ENCODE measurements at places on chromosomes 3 and 15.

- DNase-seq: peak; percentile 68
Measured at GRCh38 chr3:31768479-31769125, 212.5 kb downstream of the OSBPL10 start.

GRCh38 chr3:106566277-106566676 is 697.5 kb upstream of the CBLB start:
- no peak for DNase-seq

- DNase-seq: no peak
Measured at GRCh38 chr15:69653306-69653705, 200.7 kb downstream of the RPLP1 start.

- DNase-seq: no peak
Measured at GRCh38 chr3:195873971-195874370, 34.4 kb downstream of the TNK2 start.

DNA sequence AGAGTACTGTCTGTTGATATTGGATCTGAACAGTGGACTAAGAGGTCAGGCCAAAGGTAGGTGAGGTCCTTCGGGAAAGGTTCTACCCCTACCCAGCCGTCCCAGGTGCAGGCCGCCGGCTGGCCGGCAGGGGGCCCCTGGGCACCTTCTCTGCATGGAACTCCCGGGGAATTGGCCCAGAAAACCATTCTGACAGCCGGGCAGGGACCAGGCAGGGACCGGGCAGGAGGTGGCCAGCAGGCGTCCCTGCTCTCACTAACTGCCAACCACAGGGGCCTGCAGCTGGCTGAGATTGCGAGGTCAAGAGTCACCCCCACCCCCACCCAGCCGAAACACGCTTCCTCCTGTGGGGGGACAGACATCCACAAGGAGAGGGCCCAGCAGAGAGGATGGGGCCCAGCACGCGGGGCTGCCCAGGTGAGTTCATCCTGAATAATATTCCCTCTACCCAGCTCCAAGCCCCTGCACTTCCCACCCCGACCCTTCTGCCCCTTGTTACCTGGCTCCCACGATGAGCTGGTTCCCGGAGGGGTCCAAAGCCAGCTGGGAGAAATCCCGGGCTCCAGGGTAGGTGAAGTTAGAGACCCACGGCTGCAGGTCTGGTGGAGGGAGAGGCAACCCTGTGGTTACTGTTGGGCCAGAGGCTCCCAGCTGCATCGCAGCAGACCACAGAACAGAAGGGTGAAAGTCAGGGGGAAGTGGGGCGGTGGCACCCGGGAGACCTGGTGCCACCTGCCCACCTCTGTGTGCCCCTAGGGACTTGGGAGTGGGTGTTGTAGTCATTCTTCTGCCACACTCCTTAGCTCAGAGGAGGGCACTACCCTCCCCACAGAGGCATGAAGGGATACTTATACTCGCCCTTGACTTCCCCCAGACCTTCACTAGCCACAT is 84.4 kb downstream of the SEMA5B start:
- DNase-seq: no peak

- no peak for DNase-seq
Measured at GRCh38 chr3:186571644-186572013, 1.1 kb downstream of the DNAJB11 start.

DNA sequence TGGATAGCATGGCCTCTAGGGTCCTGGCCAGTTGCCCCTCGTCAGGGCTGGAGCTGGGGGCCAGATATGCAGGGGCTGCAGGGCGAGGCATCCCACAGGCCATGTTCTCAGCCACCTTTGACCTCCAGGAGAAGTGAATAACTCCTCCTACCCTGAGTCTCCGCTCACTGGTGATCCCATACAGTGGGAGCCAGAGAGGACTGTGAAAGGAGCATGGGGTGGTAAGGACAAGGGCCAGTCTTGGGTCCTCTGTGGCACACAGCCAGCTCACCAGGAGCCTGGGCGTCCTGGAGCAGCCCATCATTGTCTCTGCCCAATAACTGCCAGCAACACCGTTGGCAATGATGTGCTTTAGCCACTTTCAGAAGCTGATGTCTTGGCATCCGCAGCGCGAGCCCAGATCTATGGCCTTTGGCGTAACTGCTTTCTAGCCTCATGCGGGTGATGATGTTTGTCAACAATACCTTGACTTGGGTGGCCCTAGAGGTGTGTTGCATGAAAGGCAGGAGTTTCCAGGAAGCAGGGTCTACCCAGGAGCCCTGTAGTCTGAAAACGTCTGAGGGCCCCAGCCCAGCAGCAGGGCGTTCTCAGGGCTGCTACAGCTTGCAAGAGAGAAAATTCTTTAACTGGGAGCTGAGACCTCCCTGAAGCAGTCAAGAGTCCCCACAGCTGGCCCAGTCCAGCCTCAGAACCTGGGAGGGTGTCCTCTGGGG is 61.1 kb upstream of the IQSEC1 start:
- DNase-seq: no peak

DNA sequence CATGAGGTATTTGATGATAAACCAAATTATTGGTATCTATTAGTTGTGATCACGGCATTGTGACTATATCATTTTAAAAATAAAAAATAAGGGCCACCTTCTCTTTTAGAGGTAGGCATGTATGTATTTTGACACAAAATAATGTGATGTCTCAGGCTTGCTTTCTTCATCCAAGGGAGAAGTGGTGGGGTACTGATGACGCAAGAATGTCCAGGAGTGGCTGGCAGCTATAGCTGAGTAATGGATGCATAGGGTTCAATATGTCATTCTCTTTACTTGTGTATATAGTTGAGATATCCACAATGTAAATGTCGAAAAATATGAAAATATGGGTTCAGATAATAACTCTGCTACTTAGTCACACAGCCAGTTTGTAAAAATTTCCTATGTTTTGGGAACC is 46.8 kb upstream of the NSMCE3 start:
- no peak for DNase-seq

GRCh38 chr3:34090876-34091275 is 292.4 kb downstream of the PDCD6IP start:
- no peak for DNase-seq

DNA sequence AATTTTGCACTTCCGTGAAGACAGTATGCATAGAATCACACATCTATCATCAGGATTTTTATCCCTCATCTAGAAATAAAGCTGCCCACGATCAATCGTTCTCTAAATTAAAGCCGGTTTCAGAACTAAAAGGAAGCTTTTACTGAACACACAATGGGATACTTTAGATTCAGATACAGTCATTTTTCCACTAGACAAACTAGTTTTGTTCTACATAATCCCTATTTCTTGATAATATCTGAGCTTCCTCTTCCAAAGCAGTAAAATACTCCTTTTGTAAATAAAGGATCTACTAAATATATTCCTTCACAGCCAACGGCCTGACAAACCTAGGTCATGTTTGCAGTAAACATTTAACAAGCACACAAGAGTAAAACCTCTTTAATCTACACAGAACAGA is 2.0 kb upstream of the GANC start:
- no peak for DNase-seq

- no peak for DNase-seq
Measured at GRCh38 chr3:159971311-159971710, 17.3 kb upstream of the IL12A start.

DNA sequence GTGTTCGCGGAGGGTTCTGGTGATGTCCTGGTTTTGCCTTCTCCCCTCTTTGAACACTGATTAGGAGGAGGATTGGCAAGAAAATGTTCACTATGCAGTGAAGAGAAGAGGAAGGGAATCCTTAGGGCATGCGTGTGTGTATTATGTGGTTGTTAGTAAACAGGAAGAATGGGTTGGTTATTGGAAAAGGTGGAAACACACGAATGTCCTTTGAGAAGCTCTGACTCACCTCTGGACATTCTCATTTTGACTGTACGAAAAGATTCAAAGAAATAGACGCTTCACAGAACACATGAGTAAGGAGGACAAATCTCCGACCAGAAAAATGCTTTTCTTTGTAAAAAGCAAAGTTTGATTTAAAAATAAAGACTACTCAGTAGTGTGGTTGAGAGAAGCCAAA is 188.8 kb upstream of the PRICKLE2 start:
- DNase-seq: no peak

DNA sequence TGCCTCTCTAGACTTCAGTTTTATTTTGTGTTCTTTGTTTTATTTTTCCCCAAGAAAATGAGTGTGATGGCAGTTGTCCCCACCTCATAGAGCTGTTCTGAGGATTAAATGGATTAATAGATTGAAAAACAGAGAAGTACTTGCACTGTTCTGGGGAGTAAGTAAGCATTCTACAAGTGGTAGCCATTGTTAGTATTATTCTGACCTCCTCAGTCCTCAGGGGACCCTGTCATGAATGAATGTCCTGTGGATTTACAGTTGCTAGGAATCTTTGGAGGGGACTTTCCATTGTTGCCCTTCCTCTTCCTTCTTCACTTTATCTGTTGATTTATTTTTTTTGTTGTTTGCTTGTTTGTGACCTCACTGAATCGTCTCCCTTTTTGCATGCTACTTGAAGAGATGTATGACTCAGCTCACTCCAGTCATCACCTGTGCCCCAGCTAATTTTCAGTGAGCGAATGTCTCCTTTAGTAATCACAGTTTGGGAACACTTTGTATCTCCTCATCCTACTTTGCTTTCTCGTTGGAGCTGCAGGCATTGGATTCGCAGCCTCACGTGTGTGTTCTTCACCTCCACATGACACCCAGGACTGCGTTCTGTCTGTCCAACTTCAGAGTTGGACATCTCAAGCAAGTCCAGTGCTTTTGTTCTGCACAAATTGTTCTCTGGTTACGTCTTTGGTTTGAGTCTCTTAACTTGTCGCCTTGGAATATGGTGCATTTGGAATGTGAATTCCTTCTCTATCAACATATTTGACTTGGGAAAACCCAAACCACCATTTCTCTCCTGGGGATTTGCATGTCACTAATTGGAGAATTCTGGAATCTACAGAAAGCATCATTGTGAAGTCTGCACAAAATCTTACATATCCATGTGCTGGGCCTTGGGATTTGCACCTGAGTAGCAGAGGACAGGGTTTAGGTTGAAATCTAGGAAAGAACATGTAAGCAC is 54.5 kb downstream of the LRTM1 start:
- no peak for DNase-seq

GRCh38 chr15:39495871-39496840 is 84.7 kb upstream of the THBS1 start:
- no peak for DNase-seq

- no peak for DNase-seq
Measured at GRCh38 chr3:42355612-42356011, 54.8 kb downstream of the LYZL4 start.

- DNase-seq: no peak
Measured at GRCh38 chr15:89806210-89806558, 8.5 kb downstream of the ANPEP start.

DNA sequence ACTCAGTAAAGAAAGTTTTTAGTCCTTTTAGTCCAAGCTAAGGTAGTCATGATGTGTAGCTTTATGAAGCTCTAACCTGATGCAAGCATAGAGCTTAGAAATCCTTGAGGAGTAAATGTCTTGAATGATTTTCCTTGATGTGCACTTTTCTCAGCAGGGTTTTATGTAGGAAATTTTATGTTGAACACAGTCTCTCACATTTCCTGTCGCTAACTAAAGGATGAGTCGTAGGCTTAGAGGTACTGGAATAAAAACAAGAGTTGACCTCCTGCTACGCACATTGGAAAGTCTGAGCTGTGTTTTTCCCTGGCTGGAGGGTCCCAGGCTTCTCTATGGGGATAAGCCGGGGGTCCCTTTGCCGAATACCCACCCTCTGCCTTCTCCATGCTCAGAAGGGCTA is 34.7 kb upstream of the ZPLD1 start:
- DNase-seq: no peak

DNA sequence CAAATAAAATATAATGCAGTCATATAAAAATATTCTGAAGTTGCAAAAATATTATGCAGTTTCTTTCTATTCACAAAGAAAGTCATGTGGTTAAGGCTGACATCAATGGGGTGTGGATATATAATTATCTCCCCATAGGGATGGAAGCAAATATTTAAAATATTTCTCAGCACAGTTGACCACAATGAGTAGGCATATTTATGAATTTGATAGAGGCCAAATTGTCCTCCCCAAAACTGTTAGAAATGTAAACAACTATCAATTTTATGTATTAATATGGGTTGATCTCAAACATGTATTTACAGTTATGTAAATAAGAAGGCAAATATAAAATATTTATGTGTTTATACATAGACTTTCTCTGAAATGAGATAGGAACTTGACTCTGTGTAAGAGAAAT is 246.0 kb upstream of the CBLB start:
- no peak for DNase-seq

GRCh38 chr15:100170291-100171210 is 171.2 kb downstream of the ADAMTS17 start:
- no peak for DNase-seq

DNA sequence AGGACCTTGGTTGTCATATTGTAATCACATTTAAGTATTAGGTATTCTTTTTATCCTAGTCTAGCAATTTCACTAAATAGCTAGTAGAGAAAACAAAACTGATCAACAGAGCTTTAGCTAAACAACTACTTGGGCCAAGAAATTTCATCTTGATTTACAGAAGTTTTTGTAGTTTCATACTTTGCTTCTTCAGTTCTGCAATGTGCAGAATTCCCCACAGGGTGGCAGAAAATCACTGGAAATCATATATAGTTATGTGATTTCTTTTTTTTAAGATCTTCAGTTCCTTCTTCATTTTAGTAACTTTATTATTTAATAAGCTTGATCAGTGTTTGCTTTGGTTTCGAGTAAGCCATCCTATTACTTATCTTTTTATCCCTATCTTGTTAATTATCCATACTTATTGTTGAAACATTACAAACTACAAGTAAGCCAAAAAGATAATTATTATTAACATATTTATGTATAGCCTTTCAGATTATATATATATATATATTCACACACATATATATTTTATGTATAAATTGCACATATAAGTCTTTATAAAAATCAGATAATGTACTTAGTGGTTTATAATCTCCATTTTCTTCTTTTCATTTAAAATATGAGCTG is 2.2 kb upstream of the BNIP2 start:
- DNase-seq: no peak

GRCh38 chr15:77118882-77119321 is 48.0 kb upstream of the TSPAN3 start:
- no peak for DNase-seq

- DNase-seq: no peak
Measured at GRCh38 chr3:124781476-124782376, 51.5 kb downstream of the UMPS start.

- no peak for DNase-seq
Measured at GRCh38 chr3:153257673-153258351, 95.8 kb downstream of the RAP2B start.

- no peak for DNase-seq
Measured at GRCh38 chr15:69825941-69826818, 271.5 kb downstream of the TLE3 start.

GRCh38 chr3:10428406-10429091 is 76.8 kb downstream of the ATP2B2 start:
- DNase-seq: no peak

DNA sequence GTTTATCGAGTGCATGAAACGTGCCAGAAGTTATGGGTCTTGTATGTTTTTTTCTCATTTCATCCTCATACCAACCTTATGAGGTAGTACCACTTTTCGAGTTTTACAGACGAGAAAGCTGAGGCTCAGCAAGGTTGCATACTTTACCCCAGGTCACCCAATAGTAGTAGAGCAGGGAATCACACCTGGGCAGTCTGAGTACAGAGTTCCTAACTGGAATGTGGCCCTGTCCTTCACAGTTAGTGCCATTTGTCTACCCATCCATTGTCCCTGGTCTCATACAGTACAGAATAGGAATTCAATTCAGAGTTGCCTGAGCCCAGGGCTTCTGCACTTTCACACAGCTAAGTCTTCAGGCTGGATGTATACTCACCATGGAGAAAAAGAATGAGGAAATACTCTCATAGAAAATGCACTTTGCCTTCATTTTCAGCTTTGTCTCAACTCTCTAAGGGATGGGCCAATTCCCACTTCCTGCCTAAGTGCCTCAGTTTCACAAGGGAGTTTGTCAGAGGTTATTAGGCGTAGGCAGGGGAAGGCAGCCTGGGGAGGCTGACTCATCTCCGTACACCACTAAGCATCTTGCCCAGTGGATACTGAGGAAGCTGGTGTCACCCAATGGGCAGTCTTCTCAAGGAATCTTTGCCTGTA is 93.2 kb downstream of the TMEM212 start:
- DNase-seq: no peak

Measured in stimulated activated effector memory CD8-positive, alpha-beta T cell treated with anti-CD3 and anti-CD28 coated beads, Interleukin-12 subunit alpha, Interleukin-12 subunit beta, amount 100 ng/mL, for 72 hours (primary cell).